Activated naive CD8-positive, alpha-beta T cell treated with anti-CD3 and anti-CD28 coated beads for 36 hours (primary cell): ENCODE measurements at places on chromosomes 16 and 17.

- no peak for DNase-seq
These were observed 17.2 kb upstream of the WSB1 start for GRCh38 chr17:27276653-27277156.

- no peak for DNase-seq
These were observed 1417.0 kb upstream of the CDH8 start for GRCh38 chr16:63453261-63453660.

DNA sequence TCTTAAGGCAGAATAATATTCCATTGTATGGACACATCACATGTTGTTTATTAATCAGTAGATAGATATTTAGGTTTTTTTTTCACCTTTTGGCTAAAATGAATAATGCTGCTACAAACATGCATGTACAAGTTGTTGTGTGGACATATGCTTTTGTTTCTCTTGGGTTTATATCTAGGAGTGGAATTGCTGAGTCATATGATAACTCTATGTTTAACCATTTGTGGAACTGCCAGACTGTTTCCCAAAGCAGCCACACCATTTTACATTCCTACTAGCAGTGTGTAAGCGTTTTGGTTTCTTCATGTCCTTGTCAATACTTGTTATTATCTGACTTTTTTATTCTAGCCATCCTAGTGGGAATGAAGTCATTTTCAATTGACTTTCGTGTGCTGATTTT lies 21.3 kb downstream of the CYLD start:
- no peak for DNase-seq

- no peak for DNase-seq
These were observed 68.7 kb downstream of the BANP start for GRCh38 chr16:88019821-88020515.

DNA sequence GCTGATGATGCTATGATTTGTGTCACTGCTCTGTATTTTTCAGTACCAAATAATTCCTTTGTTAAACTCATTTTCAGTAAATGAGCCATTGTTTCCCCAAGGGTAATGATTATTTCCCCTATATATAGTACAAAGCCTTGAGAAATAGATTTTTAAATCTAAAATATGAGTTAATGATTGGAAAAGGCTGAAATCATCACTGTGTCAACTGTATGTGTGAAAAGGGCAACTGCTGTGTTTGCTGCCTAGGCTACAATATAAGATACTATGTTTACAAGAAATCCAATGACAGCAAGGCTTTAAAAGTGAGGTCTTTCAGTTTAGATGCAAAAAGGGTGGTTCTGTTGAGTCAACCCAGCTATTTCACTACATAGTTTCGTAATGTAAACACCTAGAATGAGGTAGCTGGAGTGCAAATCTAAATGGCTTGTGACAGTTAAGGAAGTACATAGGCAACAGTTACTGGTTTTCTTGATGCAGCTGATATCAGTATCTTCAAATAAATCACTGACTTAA lies 15.3 kb downstream of the NLK start:
- no peak for DNase-seq

- no peak for DNase-seq
These were observed 363.7 kb downstream of the SNX29 start for GRCh38 chr16:12340151-12340733.

GRCh38 chr17:31653691-31654090 lies 205.4 kb downstream of the COPRS start:
- DNase-seq: no peak

DNA sequence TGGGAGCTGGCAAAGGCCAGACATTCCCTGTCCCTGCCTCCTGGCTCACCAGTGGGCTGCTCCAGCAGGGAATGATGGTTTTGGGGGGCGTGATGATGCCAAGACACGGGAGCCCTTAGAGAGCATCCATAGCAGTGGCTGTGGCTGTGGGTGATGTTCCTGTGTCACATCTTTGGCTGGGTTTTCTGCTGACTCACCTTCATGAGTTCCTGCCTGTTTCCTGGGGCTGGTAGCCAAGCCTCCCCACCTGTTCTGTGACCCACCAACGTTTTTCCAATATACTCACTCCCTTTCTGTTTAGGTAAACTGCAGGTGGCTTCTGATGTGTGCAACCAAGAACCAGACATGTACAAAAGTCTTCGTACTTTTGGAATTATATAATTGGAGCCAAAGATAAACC lies 16.5 kb upstream of the NF1 start:
- DNase-seq: no peak

- no peak for DNase-seq
These were observed 1.8 kb upstream of the ANKRD11 start for GRCh38 chr16:89491974-89492687.

GRCh38 chr16:68786685-68787418 lies 49.8 kb downstream of the CDH1 start:
- no peak for DNase-seq
